ENCODE measurements at places on chromosomes 2 and 18. TPM values are rescaled to one million over a fixed set of nuclear protein-coding genes. Genes with fewer than 3 reads are reported as not detected.

Gene CFC1
- total RNA-seq = not detected

Gene APOB
- under 0.01 TPM for total RNA-seq

Gene NDC80
- total RNA-seq = 2.7 TPM

Gene AKAIN1
- total RNA-seq = not detected

Gene UGT1A4
- not detected for total RNA-seq

Gene MYO3B
- 0.18 TPM for total RNA-seq

Gene TCF23
- not detected for total RNA-seq

Gene SULT1C2
- 0.83 TPM for total RNA-seq

Gene KLHL41
- total RNA-seq = 0.85 TPM
